ENCODE measurements at places on chromosomes 4 and X.

GRCh38 chrX:56783450-56783831, 54.4 kb downstream of the NBDY start:
- no peak for DNase-seq

DNA sequence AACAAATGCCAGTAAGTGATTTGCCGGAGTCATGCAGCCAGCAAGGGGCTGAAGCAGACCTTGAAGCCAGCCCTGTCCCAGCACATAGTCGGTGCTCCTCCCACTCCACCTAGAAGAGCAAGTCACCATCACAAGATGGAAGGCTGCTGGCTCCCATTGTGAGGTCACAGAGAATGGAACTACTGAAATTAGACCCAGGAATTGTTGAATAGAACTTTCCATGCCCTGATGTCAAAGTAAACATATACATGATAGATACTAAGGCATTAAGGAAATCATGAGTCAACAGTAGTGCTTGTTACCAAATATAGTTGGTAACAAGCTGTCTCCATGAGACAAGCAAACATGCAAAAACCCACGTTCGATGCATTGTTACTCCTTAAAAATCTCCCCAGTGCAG, 177.1 kb upstream of the MID1 start:
- no peak for DNase-seq

GRCh38 chrX:45850775-45851433, 650.2 kb upstream of the DIPK2B start:
- DNase-seq, result no peak

DNA sequence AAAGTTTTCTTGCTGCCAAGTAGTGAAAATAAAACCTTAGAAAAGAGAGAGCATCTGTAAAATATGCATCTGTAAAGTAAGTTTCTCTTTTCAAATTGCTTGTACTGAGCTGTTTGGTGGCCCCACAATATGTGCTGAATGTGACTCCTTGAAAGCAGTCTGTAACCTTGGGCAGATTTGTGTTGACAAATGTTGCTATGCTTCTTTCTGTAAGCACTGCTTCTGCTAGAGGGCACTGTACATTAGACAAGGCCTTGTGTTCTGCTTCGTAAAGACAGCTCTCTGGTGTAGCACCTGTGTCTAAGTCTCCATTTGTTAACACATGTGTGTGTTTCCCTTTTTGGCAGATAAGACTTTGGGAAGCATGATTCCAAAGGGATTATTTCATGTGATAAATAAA, 56.6 kb upstream of the NRK start:
- DNase-seq, result no peak

GRCh38 chr4:128513664-128514484, 226.3 kb upstream of the PGRMC2 start:
- DNase-seq, result no peak

DNA sequence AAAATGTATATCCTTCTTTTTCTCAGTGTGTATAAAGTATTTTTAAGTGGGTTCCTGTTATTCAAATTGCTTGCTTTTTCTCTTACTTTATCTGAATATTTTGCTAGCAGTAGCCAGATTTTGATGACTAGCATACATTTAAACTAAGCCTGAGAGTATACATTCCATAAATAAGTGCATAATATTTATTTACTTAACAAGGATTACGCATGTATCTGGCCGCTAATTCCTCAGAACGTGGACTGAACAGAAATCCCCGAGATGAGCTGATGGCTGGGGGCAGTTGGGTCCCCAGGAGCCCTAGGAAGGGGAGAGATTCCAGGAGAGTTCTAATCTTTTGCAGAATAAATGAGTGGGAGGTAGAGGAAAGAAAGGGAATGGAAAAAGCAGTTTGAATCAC, 91.0 kb downstream of the PHOX2B start:
- DNase-seq, result no peak

GRCh38 chr4:76198411-76199237, 15.0 kb downstream of the SCARB2 start:
- no peak for DNase-seq

GRCh38 chr4:80307183-80307735, 28.3 kb upstream of the CFAP299 start:
- DNase-seq, result no peak

- no peak for DNase-seq
These were observed 106.8 kb downstream of the FAT4 start for GRCh38 chr4:125421547-125421946.

GRCh38 chr4:169720529-169720928, 37.2 kb downstream of the HPF1 start:
- no peak for DNase-seq

GRCh38 chrX:54786967-54787366, 11.1 kb downstream of the ITIH6 start:
- no peak for DNase-seq

GRCh38 chr4:155972098-155972497, 18.4 kb upstream of the CTSO start:
- DNase-seq, result no peak

- DNase-seq, result no peak
These were observed 185.7 kb downstream of the UNC5C start for GRCh38 chr4:95362906-95363558.

- no peak for DNase-seq
These were observed 59.3 kb downstream of the AREG start for GRCh38 chr4:74504212-74504611.

DNA sequence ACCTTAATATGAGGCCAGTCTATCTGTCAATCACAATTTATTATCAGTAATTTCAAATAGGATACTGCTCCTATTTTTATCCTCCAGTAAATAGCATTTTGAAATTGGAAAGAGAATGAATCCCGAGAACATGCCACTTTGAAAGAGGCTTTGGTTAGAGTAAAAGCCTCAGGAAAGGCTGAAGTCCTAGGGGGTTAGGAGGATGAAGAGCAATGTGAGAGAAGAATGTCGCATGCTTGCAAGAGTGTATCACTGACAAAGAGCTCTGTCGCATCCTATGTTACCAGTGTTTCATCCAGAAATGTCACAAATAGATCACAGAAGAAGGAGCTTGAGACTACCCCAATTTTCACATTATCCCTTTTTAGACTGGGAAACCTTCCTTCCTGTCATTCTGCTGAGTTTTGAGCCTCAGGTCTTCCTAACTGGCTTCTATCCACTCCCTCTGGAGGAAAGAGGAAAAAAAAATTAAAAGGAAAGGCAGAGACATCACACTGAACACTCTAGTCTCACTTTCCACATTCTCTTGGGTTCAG, 39.8 kb downstream of the GPM6A start:
- DNase-seq, result no peak

DNA sequence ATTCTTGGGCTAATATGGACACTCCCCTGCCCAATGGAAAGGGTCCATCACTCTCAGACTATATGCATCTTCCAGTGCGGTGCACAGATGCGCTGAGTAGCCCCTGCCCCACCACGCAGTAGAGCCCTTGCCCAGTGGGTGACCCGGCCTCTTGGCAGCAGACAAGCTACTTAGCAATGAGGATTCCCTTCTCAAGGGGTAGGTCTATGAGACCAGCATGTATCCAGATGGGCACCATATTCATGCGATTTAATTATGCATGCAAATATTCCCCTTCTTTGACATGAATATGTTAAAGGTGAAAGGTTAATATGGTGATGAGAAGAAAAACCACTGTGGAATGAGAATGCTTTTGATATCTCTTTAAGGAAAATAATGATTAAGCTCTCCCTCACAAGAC, 77.7 kb downstream of the ZNF827 start:
- no peak for DNase-seq

- no peak for DNase-seq
These were observed 22.0 kb downstream of the GUCY1B1 start for GRCh38 chr4:155780775-155781174.

DNA sequence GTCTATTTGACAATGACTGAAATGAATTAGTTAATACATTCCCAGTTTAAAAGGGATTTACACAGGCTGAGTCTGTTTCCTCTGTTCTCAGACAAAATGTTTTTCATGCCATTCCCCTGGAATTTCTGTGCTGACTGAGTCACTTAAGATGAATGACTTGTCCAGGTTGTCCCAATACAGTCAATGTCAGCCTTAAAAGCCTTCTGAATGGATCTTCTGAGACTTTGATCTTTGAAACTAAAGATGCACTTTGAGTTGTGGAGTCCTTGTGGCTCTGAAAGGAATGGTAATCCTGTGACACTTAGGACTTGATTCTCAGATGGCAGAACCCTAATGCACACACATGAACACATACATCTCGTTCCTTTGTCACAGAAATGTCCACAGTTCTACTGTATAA, 622.2 kb upstream of the GRID2 start:
- DNase-seq, result no peak
